NCI-H2171 (cell line): ENCODE measurements at places on chromosomes 3 and 15.
A peak's percentile ranks its signal among the peaks of the same experiment; 100 is the strongest.

DNA sequence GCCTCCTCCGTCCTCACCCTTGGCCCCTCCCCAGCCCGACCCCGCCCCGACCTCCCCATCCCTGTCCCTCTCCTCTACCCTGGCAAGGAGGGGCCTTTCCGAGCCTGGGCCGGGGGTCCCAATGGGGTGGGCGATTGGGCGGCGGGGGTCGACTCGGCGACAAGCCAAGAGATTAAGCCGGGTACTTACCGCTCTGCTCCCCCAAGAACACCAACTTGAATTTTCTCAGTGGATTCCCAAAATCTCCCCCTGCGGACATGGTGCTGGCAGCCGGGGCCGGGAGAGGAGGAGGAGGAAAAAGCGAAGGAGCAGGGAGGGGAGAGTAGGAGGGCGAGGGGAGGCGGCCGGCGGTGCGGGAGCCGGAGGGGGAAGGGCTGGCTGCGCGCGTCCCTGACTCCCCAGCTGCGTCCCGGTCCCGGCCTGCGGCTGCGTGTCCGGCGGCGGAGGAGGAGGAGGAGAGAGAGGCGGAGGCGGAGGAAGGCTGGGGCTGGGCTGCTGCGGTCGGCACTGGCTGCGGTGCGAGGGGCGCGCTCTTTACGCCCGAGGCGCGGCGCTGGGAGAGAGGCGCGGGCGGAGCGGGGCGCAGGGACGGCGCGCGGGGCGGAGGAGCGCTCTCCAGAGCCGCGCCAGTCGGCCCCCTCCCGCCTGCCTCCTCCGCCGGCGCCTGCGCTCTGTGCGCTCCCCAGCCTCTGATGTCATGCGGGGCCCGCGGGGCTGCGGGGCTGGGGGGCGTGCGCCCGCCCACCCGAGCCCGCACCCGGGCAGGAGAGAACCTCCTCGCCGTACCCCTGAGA is at the start of gene RAB6B:
RAB6B (minus strand) TSS at position 675 of the 794 bp plus-strand sequence; CDS start at position 259, 416 bp downstream.
- peak; percentile 70 for DNase-seq

DNA sequence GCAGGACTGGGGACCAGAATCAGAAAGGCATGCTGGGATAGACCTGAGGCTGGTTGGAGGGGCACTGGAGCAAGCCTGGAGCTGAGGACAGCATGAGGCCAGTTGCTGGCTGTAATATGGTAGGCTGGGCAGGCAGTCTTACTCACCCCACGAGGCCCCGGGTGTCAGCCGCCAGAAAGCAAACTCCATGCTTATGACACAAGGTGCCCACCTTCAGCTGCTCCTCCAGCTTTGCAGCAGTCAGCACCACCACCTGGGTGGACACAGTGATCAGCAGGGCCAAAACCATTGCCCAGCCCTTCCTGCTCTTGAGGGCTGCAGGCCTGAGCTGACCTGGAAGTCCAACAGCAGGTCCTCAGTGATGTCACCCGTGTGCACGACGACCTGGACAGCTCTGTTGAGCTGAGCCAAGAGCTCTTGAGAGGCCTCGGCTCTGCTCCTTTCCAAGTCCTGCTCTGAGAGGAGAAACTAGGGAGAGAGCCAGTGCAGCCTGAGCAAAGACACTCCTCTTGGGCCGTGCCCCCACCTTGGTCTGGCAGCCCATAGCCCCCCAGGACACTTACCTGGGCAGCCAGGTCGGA is 747 bp downstream of the UBA7 start:
- DNase-seq = no peak

- DNase-seq = no peak
These were observed 19.4 kb downstream of the CDV3 start for GRCh38 chr3:133592843-133593242.

GRCh38 chr3:86815880-86816279 is 175.1 kb downstream of the VGLL3 start:
- DNase-seq = no peak

- no peak for DNase-seq
These were observed 415.7 kb upstream of the THBS1 start for GRCh38 chr15:39165020-39165706.

DNA sequence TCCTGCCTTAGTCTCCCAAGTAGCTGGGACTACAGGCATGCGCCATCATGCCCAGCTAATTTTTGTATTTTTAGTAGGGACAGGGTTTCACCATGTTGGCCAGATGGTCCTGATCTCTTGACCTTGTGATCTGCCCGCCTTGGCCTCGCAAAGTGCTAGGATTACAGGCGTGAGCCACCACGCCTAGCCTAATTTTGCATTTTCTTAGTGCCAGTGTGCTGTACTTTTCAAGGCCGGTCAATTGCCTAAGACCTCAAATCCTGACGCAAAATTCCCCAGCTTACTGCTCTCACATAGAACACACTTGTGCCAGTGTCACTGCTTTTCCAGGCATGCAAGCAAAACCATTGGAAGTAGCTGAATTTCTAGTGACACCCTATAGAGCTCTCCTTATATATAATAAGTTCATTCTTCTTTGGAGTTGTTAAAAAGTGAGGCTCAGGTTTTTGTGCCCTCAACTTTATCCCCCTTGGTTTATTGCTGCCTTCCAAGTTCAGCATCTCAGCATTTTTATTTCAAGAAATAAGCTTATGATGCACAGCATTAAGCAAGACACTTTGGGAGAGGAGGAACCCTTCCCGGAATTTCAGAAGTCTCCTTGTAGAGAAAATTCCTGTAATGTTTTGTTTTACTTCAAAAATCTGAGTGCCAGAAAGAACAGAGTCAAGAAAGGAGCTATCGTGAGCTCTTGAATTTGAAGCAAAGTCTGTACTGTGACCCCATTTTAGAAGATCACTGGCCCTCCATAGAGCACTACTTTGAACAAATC is 93.2 kb downstream of the FILIP1L start:
- DNase-seq = no peak

GRCh38 chr3:176714034-176714433 is 483.2 kb downstream of the TBL1XR1 start:
- no peak for DNase-seq

DNA sequence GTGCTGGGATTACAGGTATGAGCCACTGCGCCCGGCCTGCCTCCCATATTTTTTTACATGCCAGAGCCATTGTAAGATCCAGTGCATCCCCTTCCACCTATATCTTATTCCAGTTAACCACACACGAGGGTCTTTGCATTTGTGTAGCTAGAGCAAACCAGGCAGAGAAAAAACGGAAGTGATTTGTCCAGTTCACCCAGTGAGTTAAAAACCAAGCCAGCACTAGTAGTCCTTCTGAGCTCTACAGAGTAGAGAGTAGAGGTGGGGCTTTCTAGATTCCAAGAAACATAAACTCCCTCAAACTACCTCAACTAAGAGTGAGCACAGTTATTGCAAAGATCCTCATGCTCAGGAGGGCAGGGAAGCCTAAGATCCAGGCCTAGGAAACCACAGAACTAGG is 34.7 kb downstream of the TMEM158 start:
- DNase-seq = no peak

DNA sequence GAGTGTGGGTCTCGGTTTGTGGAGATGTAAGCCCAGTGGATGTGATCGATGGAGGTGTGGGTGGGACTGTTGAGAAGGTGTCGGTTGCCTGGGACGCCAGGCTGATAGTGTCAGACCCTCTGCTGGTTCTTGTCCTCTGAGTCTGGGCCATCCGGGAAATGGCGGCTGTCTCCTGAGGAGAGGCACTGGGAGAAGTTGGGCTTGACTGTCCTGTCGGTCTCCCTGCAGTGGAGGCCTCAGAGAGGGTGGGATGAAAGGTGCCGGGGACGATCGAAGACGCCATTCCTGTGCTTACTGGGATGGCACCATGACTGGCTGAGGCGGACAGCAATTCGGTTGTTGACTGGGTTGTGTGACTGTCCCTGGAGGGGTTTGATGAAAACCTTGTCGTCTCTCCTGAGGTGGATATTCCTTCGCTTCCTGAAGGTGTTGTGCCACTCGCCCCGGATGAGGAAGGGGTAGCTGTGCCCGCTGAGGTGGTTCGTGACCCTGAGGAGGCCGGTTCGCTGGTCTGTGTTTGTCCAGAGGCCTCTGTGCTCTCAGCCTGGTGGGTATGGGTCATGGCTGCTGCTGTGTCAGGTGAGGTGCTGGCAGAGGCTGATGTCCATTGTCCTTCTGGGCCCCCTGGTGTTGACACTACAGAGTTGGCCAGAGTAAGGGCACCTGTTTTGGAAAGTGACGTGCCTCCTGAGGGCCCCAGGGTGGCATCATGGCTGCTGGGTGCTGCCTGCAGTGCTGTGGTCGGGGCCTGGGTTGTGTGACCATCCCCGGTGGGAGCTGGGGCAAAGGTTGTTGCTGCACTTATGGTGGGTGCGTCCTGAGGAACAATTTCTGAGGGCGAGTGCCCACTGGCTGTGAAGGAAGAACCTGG is 22.8 kb downstream of the MUC4 start:
- no peak for DNase-seq

DNA sequence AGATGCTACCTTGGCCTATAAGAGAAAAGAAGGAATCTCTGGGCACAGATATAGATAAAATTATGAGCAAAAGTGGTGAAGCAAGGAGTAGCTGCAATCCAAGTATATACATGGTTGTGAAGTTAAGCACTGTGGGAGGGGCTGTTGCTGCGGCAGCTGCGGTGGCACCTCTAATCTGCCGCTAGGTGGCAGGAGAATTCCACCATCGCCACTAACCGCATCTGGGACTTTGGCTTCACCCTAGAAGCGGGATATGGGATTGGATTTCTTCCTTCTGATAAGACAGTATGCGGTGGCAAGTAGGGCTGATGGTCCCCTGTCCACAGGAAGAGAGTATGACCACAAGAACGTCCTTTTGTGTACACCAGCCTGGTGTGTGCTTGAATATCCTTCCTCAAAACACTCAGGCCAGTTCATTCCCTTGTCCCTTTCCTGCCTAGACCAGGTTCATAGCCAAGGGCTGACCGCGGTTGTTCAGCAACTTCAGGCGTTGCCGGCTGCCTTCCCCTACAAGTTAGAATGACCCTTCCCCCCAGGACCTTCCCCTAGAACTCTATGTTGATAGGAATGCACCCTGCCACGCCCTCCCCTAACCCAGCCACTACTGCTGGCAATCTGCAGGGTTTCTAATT is 5.1 kb downstream of the MAGEL2 start:
- DNase-seq = peak; percentile 39

- no peak for DNase-seq
These were observed 11.7 kb upstream of the CCK start for GRCh38 chr3:42277676-42278075.

DNA sequence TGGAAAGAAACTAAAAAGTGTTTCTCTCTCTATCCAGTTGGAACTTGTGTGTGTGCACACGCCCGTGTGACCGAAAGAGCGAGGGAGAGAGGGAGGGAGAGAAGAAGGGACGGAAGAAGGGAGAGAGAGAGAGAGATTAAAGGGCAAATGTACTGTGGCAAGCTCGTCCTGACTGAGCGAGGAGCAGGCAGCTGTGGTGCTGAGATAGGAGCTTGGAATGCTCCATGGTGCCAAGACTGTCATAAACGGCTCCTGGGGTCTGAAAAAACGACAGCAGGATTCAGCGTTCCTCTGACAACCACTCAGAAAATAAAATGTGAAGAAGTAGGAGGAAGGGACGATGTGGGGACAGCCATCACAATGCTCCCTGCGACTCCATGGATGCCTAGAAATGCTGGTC is 276.0 kb downstream of the SV2B start:
- DNase-seq = no peak

DNA sequence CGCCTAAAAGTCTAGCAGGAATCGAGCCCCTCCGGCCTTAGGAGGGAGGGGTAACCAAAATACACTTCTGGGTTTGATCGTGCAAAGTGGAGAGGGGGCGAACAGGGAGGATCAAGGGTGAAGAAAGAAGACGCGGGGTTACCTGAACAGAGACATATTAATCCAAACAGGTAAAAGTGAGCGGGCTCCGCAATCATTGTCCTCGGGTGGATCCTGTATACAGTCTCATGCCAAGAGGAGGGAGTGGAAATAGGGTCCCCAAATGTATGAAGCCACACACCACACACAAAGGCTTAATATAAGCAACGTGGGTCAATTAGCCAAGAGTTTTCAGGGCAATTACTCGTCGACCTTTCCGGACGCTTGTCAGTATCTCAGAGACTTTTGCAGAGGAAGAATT is 749.5 kb downstream of the ROBO1 start:
- DNase-seq = no peak

- no peak for DNase-seq
These were observed 57.5 kb downstream of the USF3 start for GRCh38 chr3:113638910-113639309.

- DNase-seq = no peak
These were observed 12.0 kb upstream of the IQSEC1 start for GRCh38 chr3:13085081-13085845.
